ENCODE measurements at places on chromosomes 4 and X. TPM values are rescaled to one million over a fixed set of nuclear protein-coding genes. Genes with fewer than 3 reads are reported as not detected.

DNA sequence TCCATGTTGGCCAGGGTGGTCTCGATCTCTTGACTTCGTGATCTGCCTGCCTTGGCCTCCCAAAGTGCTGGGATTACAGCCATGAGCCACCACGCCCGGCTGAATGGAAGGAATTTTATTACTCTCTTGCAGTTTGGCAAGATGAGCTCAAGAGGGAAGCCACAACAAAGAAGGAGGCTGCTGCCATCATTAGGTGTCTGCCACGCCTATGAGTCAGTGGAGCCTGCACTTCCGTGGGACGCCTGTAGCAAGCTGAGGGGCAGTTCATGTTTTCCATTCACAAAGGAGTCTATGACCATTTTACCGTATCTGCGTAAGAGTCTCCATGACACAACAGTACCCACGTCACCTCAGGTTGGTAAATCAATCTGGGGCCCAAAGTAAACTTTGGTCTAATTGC is 51.2 kb upstream of the CHRNA9 start:
- no peak for DNase-seq

DNA sequence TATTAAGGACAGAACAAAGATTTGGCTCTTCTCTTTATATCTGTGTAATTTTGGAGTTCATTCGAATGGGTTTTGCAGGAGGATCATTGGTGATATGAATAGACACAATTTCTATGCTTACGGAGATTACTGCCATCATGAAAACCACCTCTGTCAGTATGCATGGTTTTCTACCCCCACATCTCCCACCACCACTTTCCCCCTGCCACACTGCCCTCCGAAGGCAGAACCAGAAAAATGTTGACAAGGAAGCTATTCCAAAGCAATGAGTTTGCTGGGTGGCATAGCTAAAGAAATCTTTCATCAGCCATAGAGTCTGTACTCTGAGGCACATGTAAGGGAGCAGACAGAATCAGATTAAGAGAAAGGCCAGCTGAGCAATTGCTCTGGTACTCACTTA is 567.3 kb upstream of the ACTRT1 start:
- no peak for DNase-seq

- DNase-seq, result no peak
Observed at GRCh38 chr4:94650134-94650495, 107.6 kb upstream of the BMPR1B start.

ERCC6L gene
- total RNA-seq, result 4.8 TPM

RPGR gene
- 32.3 TPM for total RNA-seq

DNA sequence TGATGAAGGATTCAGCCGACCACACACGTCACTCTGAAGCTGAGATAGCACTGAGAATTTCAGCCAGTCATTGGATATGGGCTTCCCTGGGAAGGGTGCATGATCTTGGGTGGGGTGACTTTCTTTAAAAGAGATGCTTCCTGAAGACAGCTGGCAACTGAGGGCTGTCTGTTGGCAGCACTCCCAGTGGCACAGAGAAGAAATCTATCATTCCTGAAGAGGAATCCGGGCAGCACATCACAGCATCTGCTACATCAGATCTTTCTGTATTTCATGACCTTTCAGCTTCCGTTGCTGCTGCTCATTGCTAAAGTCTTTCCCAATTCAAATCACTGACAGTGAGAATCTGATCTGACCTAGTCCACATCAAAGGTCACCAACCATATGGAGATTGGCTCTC is 193.8 kb upstream of the RBPJ start:
- DNase-seq, result no peak

GRCh38 chr4:55499495-55499894 is 47.2 kb downstream of the CLOCK start:
- DNase-seq, result no peak

NWD2 gene
- 0.05 TPM for total RNA-seq

DNA sequence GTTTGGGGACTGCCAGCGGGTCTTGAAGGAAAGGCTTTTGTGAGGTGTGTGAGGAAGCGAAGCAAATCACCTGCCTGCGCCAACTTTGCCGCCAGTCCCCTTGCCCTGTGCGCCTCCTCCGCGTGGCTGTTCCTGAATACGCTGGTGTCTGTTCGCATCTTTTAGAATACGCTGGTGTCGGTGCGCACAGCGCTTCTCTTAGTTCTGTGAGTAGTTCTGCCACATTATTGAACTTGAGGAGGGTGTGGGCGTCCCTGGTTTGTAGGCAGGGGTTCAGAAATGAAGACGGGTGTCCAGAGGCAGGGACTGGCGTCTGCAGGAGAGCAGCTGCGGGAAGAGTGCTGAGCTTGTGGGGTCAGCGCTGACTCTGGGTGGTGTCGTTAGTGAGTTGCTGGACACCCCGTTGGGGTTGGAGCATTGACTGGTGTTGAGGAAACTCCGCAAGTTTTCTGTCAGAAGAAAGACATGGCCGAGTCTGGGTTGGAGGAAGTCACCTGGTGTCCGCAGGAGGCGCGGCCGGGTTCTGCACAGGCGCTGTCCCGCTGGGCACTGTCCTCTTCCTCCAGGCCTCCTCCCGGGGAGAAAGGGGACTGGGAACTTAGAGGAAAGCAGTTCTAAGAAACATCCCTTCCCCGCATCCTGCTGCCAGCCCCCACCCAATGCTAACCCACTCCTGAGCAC is 930 bp downstream of the ZNF718 start:
- DNase-seq, result no peak

DNA sequence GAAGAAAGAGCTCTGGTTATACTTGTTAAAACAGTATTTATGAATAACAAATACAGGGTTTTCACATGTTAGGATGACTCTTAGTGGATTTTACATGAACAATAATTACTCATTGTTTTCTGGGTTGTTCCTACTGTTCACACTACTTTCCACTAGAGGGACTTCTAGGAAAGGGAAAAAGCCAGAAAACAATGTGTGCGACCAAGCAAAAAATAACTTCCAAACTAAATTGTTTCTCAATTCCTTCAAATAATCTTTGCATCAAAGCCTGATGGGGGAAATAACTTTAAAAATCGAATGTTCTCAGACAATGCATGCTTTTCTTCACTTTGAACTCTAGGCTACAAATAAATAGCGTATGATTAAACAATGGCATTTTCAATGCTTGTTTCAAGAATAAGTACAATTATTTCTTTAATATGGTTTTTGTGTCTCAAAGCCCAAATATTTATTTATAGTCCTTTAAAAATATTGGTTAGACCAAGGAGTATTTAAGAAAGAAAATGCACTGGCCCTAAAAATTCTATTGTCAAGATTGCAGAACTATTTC is 72.1 kb upstream of the ETNPPL start:
- no peak for DNase-seq

DNA sequence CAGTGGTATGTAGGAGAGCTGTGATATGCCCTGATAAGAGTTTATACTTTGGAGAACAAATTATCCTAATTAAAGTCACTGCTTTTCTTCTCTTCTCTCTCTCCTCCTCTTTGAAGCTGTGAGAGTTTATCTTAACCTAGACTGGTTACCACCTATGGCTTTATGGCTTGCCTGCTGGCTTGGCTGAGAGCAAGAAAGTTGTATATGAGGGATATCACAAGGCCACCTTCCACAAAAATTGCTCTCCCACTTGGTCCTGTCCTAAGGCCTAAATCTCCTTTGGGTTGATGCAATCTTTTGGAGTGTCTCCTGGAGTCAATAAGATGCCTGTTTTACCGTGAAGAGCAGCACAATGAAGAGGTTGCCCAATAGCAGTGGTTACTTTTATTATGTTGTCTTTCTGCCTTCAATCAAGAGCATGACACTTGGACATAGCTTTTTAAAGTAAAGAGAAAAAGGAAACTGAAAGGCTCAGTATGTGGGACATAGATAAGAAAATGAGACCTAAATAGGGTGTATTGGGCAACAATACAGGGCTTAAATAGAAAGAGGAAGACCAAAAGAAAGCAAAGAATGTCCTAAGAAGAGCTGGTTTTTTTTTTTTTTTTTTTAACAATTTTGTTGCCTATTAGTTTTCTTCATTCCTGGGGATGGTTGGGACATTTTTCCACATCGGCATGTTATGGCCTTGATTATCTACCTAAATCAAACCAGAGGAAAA is 9.2 kb downstream of the GUCY1A1 start:
- DNase-seq, result no peak

DNA sequence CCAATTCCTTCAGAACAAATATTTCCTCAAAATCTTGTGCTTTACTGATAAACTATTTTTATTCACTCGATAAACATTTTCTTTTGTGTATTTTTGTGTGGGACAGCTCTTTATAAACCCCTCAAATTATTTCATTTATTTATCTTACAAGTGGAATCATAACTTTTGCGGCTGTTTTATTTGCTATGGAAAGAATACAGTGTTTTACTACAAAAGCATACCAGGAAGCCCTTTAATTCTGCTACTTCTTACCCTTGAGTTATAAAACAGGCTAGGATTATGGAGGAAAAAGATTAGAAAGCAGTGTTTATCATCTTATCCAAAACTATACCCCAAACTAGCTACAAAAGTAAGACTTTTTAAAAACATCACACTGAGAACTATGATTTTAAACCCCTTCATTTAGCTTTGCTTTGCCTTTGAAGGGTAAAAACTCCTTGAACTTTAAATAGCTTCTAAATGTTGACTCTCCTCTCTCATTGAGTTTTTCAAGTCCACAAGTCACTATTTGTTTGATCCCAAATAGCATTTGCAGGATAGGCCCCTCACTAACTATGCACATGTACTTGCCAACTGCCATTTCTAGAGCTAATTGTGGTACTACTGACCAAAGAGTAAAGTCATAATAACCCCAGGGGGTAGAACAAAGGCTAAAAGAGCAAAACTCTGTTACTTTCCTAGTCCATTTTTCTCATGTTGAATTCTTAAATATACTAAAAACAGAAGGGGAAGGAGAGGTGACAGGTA is 45.8 kb upstream of the SGMS2 start:
- DNase-seq, result no peak

DNA sequence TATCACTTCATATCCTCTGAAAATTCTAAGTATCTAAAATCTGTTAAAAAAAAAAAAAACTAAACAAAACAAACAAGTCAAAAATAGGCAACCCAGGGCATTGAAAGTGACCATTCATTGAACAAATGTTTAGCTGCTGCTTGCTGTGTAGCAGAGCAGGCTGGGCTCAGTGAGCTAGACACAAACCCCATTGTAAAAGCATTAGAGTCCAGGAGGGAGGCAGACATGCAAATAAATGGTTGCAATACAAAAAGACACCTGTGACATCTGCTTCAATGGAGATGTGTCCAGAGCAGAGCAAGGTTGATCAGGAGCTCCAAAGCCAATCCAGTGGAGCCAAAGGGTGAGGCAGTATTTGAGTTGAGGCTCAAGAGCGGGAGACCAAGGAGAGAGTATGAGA is 267.3 kb upstream of the GATB start:
- DNase-seq, result no peak

FAM50A gene
- total RNA-seq, result 65.8 TPM
